ENCODE measurements at places on chromosomes 12 and 14. TPM values are rescaled to one million over a fixed set of nuclear protein-coding genes. Genes with fewer than 3 reads are reported as not detected.

Gene MGAT4C
- total RNA-seq = not detected

Gene CLEC2B
- total RNA-seq = 1.8 TPM

GRCh38 chr14:56989359-56989758 lies 179.1 kb upstream of the OTX2 start:
- DNase-seq = no peak

GRCh38 chr12:107522692-107523477 lies 162.7 kb upstream of the PWP1 start:
- DNase-seq = no peak

- DNase-seq = no peak
These were observed 4.2 kb upstream of the FOXG1 start for GRCh38 chr14:28762303-28762954.

Gene PPTC7
- total RNA-seq = 29.7 TPM

Gene CCDC59
- 71.4 TPM for total RNA-seq

DNA sequence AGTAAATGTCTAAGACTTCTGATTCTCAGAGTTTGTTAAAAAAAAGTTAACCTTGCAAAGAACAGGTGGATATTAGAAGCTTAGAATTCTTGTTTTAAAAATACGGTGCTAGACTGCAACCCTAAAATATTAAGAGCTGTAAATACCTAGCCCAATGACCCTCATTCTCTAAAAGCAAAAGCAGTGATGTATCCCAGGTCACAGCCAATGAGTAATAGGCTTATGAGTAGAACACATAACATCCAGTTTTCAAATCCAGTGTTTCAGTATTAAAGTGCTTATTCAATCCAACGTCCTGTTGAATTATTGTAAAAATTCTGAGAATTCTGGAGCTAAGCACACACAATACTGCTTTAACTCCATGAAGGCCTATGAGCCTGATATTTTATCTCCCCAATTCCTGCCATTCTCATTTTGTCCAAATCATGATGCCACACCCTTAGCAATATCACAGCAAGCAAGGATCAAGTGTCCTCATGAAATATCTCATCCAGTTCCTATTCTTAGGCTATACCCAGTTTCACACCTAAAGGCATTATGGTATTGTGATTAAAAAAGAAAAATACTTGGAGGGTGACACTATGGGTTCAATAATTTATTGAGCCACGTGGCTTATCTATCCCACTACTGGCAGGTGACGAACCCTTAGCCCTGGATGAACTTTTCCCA lies 15.3 kb upstream of the ARID4A start:
- DNase-seq = no peak

DNA sequence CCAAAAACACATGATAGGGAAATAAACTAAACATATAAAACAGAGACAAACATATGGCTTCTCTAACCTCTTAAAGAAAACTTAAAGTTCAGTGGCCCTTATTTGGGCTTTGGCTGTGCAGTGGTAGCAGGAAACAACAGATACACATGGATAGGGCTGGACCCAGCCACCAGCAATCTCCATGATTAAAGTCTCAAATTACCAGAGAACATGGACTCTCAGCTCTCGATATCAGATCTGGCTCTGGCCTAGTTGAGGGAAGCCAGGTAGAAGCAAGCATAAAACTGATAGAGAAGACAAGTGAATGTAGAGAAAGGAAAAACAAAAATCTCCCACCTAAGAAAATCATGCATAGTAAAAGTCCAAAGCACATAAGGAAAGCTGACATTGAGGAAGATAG lies 164.8 kb downstream of the ITPR2 start:
- DNase-seq = no peak
